ENCODE measurements at places on chromosomes 7 and 10.

DNA sequence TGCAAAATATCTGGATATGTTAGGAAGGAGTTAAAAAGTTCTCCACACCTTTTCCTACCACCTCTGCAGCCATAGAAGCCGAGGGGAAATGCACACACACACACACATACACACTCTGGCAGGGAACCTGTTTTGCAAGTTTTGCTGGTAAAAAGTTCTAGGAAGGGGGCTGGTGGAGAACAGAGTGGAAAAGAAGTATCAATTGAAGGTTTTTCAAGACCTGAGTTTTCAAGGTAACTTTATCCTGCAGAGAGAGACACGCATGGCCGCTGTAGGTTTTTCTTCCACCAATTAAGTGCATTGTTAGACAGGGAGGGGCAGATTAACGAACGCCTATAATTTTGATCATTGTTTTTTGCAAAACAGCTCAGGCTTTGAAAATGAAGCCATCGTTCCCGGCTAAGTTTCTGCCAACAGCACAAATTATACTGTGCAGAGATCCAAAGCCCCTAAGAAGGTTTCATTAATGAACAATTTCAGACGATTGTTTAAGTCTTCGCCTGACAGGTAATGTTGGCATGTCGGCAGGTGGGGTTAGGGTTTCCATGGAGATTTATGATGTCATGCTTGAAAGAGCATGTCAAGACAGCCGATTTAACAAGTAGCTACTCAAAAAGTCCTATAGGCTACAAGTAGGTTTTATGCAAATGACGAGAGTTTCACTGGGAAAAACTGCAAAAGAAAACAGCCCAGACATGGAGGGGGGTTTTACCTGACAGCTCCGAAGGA lies 29.7 kb downstream of the KIAA1217 start:
- no peak for DNase-seq

- DNase-seq = no peak
Measured at GRCh38 chr7:41232086-41232485, 470.8 kb downstream of the INHBA start.

GRCh38 chr10:43124574-43125273 lies 13.5 kb upstream of the CSGALNACT2 start:
- no peak for DNase-seq

- DNase-seq = no peak
Measured at GRCh38 chr7:35241436-35241835, 12.5 kb downstream of the TBX20 start.

DNA sequence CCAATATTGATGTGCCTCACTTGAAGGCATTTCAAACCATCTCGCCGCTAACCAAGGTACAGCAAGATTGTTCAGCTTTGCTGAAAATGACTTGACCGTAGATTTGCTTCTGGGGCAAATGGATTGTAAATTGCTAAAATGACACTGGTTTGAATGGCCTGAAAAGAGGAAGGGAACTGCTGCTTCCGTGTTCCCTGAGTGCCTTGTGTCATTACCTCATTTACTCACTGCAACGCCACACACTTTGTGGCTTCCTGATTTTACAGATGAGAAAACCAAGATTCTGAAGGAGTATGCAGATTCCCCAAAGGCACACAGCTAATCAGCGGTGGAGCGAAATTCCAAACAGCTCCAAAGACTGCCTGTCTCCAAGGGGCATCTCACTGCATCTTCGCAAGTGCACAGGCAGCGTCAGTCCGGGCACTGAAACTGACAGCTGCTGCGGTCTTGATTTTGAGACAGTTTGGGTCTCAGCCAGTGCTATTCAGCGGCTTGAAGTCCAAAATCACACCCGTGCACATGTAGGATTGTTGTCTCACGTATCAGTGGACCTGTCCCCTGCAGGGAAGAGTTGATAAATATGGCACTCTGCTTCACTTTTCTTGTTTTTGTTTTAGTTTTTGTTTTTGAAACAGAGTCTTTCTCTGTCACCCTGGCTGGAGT lies 290.9 kb downstream of the DPP6 start:
- no peak for DNase-seq

DNA sequence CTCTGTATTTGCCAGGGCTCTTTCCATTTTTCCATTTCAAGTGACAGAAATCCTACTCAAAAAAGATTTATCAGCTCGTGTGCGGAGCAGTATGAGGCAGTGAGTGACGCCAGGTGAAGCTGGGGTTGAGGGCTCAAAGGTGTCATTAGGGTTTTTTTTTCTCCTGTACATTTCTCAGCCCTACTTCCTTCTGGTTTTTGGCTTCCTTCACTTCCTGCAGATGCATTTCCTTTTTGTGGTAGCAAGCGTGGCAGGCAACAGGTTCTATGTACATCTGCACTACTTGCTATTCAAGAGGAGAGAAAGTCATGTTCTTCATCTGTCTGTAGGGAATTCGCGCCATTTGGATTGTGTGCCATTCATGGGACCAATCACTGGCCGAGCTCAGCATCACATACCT lies 52.8 kb upstream of the AOAH start:
- no peak for DNase-seq

GRCh38 chr10:48682265-48682664 lies 2.4 kb upstream of the WDFY4 start:
- no peak for DNase-seq

- DNase-seq = no peak
Measured at GRCh38 chr7:106609416-106609815, 51.5 kb downstream of the CCDC71L start.

GRCh38 chr7:34747867-34748727 lies 90.1 kb downstream of the NPSR1 start:
- DNase-seq = no peak

DNA sequence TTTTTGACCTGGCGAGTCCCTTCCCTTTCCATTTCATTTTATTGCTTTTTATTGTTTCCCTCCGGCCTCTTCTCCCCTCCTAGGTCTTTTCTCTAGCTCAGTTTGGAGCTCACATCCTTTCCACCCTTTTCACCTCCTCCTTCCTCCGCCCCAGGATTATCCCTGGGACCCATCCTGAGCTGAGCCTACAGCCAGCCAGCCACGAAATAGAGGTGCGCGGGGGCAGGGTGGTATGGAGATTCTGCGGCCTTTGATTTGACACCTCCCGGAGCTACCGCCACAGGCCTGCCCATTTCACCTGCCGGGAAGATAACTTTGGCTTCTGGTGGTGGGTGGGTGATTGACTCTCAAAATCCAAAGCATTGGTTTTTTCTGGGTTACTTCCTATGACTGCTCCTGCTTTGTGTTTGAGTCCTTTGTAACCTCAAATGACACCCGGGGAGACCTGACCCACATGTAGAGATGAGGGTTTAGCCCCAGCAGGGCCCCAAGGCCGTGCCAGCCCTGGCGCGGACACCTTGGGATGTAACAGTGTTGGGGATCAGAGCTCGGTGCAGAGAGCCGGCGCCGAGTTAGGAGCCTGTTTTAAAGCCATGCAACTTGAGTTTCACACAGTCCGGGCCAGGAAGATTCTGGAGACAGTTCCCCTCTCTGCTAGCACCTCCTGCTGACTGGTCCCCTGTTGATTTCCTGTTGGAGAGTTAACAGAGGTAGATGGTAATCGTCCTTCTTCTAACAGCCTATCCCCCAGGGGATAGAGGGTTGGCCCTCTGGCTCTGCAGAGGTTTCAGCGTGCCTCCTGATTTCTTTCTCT lies 1.5 kb downstream of the DUSP5 start:
- DNase-seq = no peak

- DNase-seq = no peak
Measured at GRCh38 chr10:23193435-23194074, 1.4 kb downstream of the PTF1A start.

DNA sequence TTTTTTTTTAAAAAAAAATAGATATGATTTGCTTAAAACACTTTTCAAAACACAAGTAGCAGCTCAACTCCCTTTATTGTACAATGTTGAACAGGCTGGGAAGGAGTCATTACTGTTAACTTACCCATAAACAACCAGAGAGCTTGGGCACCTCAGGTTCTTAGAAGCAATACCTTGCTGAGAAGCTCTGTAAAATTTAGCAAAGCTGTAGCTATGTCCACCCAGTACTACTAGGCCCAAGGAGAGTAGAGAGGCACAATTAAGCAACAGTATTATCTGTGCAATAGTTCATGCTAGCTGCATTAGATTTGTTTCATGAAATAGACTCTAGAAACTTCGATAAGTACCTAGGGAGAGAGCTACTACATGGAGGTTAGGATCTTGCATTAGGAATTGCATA lies 32.0 kb downstream of the SEMA3A start:
- no peak for DNase-seq

DNA sequence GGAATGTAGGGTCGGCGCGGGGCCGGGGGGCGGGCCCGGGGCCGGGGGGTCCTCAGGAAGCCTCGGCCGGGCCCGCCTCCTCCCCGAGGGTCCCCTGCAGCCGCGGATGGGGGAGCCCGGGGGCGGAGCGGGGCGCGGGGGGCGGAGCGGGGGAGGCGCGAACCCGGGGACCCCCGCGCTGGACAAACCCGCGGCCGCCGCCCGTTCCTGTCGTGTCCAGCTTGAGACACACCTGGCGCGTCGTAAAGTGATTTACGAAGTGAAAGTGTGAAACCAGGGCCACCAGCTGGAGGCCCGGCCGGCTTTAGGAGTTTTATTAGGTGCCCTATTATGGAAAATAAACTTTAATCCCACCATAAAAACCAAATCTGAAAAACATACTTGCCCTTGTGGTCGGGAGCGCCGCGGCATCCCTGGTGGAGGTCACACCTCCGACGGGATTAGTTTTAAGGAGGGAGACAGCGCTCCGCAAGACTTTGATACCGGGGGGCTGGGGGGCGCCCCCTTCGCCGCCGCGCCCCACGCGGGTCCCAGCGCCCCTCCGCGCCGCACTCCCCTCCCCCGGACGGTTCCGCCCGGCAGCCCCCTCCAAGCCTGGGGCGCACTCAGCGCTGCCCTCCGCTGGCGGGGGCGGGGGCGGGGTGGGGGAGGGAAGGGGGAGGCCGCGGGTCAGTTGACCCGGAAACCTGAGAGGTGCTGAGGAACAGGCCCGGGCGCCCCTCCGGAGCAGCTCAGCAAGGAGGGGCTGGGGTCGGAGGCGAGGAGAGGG lies 10.3 kb downstream of the MNX1 start:
- DNase-seq = no peak

GRCh38 chr10:12727832-12728215 lies 273.7 kb downstream of the CCDC3 start:
- DNase-seq = no peak

GRCh38 chr10:89219513-89220218 lies 12.5 kb upstream of the CH25H start:
- DNase-seq = no peak

GRCh38 chr10:29949411-29950011 lies 109.9 kb downstream of the JCAD start:
- no peak for DNase-seq

GRCh38 chr7:36994456-36995112 lies 270.3 kb upstream of the AOAH start:
- DNase-seq = no peak

DNA sequence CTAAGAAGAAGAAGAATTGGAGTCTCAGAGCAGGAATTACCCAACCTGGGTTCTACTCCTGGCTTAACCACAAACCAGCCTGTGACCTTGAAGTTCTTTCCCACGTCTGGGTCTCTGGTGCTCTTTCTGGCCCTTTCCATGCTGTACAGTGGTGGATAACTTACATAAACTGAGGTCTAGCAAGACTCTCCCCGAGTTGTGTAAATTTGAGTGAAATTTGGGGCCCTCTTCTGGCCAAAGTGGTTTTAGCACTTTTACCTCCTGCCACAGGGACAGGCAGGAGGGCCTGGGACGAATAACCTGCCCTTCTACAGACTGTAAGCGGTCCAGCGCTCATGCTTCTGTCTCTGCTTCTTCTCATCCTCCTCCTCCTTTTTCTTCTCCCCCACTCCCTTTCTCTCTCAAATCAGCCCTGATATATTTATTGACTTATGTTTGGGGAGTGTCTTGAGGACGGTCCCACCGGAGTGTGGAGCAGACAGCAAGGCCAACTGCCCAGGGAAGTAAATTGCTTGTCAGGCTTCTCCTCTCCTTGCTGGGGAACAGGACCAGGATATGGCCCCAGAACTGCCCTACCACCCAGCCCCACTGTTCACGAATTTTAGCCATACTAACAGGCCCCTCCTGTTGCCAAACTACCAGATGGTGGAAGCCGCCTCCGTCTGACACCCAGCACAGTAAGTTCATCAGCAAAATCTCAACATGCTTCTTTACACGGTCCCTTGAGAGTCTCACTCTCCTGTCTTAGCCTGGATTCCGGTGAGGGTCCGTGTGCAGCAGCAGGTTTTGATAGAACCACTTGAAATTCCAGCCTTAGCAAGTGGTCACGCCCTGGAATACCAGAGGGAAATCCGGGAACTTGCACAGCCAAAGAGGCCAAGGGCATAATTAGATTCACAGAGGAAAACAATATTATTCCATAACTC lies 4.0 kb upstream of the SH3PXD2A start:
- DNase-seq = peak; percentile 22

- no peak for DNase-seq
Measured at GRCh38 chr10:125158601-125159485, 1.5 kb downstream of the CTBP2 start.

- DNase-seq = no peak
Measured at GRCh38 chr7:15891151-15891881, 204.8 kb upstream of the MEOX2 start.

- no peak for DNase-seq
Measured at GRCh38 chr7:151255390-151255789, 6.9 kb upstream of the SMARCD3 start.

DNA sequence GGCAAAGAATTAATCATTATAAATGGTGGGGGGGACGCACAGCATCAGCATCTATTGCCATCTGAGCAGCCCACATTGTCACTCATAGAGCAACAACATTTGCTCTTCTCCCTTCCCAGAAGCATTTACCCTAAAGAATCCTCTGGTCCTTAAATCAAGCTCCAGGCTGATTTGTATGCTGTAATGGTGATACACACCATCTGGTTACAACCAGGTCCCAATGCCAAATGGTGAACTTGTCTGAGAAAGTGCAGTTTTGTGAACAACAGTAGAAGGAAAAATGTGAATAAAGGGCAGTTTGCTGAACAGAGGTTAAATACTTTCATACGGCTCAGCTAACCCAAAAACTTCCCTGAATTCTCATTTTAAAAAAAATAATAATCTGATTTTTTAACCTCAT lies 38.8 kb upstream of the TCF7L2 start:
- no peak for DNase-seq

DNA sequence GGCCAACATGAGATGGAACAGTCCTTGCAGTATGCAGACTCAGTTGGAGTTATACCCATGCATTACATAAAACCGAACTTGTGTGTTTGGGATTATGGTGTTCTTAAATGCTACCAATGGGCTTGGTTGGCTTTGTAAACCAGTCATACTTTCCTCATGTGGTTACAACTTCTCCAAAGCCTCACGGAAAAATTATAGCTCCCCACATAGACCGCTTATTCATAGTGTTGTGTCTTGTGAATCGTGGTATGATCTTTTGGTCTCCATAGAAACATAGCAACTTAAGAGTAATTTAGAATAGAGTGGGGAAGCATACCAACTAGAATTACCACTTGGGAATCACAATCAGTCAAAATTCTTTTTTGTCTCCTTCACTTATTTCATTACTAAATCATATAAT lies 112.3 kb upstream of the FZD1 start:
- no peak for DNase-seq

DNA sequence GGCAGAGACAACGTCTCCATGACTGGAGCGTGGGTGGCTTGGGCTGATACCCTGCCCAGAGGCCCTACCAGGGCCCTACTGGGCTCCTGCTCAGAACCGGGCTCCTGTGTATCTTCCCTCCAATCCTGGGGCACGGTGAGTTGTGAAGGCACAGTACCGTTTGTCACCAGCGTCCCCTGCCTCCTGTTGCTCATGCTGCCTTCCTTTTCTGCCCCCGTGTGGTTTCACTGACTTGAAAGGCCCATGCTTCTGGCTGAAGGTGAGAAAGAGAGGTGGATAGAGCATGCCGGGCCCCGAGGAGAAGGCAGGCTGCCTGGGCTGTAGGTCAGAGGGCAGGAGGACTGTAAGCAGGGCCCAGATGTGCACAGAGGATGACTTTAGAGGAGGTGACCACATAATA lies 9.1 kb upstream of the DMBT1 start:
- peak; percentile 13 for DNase-seq

Measured in stimulated activated CD8-positive, alpha-beta memory T cell treated with anti-CD3 and anti-CD28 coated beads, Interleukin-4, amount 100 ng/mL, for 24 hours (primary cell).